Cerebellar nuclear complex (tissue), 1 donor: ENCODE measurements at places on chromosomes 7 and 10.
A peak's percentile ranks its signal among the peaks of the same experiment; 100 is the strongest.

DNA sequence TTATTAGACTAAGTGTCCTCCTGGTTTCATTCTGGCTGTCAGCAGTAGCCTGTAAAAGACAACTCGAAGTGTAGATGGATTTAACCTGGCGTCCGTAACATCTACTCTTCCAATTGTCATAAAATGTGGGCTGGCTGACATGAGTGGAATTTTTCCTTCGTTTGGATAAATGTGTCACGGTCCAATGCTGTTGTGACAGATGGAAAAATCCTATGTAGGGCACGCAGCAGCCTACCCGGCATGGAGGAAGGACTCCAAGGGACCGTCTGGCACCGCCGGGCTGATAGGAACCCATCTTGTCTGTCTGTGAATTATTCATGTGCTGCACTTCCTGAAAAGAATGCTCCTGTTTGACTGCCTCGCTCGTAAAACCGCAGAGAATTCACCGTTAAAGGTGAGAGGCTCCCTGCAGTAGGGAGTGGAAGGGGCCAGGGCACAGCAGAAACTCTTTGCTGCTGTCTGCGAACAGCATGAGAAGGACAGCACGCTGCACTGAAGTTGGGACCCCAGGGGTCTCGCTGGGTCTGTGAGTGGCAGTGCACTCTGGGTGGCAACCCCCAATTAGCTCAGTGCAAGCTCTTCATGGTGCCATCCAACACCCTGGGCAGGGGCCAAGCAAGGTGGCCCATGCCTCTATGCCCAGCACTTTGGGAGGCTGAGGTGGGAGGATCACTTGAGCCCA lies 1.6 kb upstream of the ORAI2 start:
- peak; percentile 98 for DNase-seq

- DNase-seq, result no peak
These were observed 374.2 kb upstream of the KLF6 start for GRCh38 chr10:4159173-4159572.

GRCh38 chr7:73429622-73430505 lies 3.7 kb upstream of the FZD9 start:
- no peak for DNase-seq

DNA sequence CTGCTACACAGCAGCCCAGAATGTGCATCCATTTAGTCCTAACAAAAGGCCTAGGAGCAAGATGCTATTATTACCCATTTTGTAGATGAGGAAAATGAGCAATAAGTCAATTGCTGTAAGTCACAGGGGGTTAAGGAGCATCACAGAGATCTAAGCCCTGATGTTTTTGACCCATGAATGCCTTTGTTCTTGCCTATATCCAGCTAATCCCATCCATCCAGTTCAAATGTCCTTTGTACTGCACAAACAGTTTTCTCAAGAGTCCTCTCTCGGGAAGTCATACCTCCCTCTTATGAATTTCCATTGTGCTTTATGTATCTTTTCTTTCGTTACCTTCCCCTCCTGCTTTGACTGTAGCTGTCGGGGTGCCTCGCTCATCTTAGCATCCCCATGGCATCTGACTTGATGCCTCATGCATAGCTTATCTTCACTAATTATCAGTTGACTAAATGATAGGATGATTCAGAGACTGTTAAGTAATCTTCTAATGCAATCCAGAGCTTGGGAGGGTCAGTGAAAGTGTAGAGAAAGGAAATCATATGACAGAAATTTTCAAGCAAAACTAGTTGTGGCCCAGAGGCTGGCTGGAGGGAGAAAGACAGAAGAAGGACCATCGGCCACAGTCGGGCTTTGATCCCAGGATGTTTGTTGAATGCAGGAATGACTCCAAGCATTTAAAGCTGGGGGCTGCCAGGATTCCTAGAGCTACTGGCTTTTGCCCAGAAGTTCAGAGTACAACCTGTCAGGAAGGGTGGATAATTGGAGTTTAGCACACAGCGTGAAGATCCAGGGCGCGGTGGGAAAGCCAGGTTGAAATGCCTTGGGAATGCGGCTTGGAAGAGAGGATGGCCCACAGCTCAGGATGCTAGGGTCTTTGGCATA lies 23.5 kb downstream of the BLVRA start:
- no peak for DNase-seq

GRCh38 chr7:158917818-158918217 lies 61.5 kb downstream of the DYNC2I1 start:
- no peak for DNase-seq

DNA sequence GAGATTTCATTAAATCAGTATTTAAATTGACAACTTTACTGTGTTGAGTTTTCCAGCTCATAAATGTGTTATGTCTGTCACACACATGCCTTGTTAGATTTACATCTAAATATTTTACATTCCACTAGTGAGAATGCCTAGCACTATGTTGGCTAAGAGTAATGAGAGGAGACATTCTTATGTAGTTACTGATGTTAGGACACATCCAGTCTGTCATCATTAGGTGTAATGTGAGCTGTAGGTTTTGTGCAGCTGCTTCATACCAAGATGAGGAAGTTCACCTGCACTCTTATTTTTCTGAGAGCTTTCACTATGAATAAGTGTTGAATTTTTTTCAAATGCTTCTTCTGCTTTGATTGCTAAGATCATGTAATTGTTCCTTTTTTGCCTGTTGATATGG lies 218.0 kb upstream of the IGFBP3 start:
- DNase-seq, result no peak

GRCh38 chr7:22444181-22444971 lies 55.6 kb downstream of the STEAP1B start:
- no peak for DNase-seq

DNA sequence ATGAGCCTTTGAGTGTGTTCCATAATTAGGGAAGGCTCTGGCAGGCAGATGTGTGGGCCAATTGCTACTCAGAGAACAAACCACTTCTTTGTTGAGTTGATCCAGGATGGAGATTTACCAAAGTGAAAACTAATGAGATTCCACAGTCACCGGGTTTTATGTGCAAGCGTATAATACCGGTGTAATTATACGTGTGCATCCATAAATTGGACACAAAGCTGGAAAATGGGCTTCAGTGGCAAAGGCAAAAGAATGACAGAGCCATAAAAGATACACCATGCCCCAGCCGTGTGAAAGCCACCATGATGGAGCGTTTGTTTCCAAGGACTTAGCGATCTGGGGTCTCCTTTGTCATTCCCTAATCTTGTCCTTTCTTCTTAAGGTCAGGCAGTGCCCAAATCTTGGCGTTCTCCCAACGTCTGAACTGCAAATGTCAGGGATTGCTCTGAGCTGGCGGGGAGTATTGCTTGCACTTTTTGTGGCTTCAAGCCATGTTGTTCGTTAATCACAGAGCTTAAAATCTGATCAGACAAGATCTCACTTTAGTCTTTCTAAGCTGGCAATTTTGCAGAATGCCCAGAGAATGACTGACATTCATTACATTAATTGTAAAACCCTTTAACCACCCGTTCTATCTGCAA lies 70.1 kb downstream of the NPTX2 start:
- no peak for DNase-seq

DNA sequence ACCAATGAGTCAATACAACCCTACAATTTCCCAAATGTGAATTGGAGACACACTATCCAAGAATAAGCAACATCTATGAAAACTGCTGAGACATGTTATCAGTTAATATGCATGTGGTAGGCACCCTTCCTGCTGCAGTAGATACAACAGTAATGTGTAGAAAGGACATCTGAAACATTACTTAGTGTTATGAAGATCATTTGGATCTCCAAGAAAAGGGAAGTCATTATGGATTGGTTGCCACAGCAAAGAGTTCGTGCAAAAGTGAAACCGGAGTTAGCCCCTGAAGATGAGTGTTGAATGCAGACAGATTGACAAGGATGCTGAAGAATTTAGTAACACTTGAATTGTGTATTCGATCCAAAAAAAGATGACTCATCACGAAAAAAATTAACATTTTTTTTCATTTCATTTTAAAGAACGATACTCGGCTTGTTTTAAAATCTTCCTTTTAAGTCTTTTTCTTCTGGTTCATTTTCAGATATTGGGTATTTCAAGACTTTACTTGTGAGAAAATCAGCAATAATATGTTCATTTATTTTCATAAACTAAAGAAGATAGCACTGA lies 322.4 kb upstream of the KLF6 start:
- no peak for DNase-seq

DNA sequence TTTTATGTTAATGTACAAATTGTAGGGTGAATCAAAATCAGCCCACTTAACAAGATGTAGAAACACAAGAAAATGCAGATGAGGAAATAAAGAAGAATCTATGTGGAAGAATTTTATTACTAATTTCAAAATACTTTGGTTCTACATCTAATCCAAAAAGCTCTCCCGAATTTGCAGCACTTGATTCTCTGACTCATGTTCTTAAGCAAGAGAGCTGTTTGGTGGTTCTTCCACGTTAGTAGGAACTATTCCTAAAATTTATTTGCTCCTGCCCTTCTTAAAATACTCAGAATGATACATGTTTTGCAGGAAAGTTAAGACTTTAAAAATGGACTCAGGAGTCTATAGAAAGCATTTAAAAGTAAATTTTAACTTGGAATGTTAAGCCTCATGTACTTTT lies 91.8 kb downstream of the ZMYND11 start:
- no peak for DNase-seq

GRCh38 chr7:93973134-93973533 lies 31.0 kb downstream of the BET1 start:
- DNase-seq, result no peak

DNA sequence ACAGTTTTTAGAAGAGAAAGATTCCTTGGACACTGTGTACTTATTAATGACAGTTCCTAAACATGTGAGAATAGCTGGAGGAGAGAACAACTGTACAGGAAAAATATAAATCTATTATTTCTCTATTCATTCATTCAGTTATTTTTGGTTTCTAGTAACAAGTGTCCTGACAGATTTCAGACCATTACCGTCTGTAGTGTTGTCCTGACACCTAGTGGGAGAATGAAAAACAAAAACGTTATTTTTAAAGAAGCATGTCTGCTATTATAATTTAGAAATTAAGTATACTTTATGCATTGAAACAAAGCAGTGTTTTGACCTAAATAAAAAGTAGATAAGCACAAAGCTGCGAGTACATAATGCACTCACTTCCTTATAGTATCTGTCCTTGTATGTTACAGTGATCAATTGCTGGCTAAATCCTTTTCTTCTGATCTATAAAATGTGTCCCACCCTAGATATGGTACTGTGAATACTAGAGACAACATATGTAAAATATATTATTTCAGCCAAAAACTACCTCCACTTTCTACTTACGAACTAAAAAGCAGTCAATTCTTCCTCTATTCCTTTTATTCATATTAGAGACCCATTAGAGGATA lies 575.6 kb downstream of the ARL4A start:
- DNase-seq, result no peak

GRCh38 chr10:116085323-116085722 lies 187.7 kb downstream of the GFRA1 start:
- no peak for DNase-seq

GRCh38 chr7:151839451-151839921 lies 37.4 kb downstream of the PRKAG2 start:
- DNase-seq, result no peak
